ENCODE measurements at places on chromosomes 7 and 10.

DNA sequence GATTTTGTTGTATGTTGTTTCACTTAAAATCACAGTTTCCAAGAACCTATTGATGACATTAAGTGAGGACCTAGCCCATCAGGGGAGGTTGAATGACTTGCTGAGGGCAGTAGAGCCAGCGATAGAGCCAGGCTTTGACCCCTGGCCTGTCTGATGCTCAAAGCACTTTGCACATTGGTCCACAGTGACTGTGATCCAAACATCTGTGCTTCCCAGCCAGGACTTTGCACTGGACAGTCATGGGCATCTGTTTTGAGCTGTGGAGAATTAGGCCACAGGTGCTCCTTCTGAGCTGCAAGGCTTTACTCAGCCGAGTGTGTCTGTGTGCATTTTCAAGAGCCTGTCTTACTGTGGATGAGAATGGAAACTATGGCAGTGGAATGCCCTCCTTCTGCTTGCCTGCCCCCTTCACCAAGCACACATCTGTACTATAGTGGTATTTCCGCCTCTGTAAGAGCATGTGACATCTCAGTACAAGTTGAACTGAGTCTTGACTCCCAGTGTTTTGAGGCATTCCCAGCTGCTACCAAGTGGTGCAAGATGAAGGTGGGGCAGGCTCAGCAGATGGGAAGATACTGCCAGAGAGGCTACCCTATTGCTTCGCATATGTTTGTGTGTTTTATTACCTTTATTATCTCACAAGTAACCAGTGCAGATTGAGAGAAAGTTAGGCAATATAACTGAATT, 72.7 kb upstream of the AOAH start:
- DNase-seq: no peak

GRCh38 chr10:6049031-6049400, 13.2 kb downstream of the IL2RA start:
- no peak for DNase-seq

GRCh38 chr7:20217193-20217948, at the start of gene MACC1:
Gene MACC1, minus strand, starts transcription at chr7:20217384. Its CDS starts 55,522 bp downstream, at chr7:20161862.
- DNase-seq: peak; percentile 56

- DNase-seq: no peak
Measured at GRCh38 chr7:41832941-41833340, 130.1 kb upstream of the INHBA start.

GRCh38 chr10:91088300-91089140, 131.9 kb upstream of the PCGF5 start:
- DNase-seq: peak; percentile 10
